ENCODE measurements at places on chromosomes 4 and X.

DNA sequence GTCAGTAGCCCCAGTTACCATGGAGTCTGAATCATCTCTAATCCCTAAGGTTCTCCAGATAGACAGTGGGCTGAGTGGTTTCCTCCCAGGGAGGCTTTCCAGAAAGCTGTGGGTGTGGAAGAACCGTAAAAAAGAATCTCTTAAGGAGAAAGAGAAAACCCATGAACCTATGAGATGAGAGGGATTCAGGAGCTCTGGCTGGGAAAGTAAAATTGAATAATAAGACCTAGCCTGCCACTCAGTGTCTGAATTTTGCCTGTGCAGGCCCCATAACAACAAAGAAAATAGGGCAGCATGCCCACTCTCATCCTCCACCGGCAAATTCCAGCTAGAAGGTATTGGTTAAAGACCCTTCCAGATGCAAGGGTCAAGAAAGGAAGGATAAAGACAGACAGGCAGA is 16.9 kb downstream of the AWAT2 start:
- no peak for DNase-seq

GRCh38 chr4:28921886-28922285 is 1798.3 kb upstream of the PCDH7 start:
- DNase-seq: no peak

- no peak for DNase-seq
These were observed 96.3 kb downstream of the IQCM start for GRCh38 chr4:149719357-149719756.

DNA sequence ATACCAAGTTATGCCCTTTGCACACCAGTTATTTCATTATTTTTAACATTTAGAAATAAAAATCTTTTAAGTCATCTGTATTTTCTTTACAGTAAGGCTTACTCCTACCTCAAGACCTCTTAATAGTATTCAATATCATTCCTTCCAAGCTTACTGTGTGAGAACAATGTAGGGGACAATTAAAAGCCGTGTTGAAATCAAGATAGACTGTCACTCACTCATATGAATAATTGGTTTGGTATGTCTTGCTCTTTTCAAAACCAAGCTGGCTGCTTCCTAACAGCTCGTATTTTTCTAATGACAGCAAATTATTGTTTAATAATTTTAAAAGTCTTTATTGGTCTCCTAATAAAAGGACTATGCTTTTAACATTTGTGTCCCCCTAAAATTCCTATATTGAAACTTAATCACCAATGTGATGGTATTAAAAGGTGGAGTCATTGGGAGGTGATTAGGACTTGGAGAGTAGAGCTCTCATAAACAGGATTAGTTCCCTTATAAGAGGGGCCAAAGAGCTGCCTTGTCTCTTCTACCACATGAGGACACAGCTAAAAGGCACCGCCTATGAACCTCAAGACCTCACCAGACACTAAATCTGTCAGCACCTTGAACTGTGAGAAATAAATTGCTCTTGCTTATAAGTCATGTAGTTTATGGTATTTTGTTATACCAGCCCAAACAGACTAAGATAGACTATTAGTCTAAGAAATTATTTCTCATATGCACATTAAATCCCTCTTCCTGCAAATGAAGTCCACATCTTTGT is 4.1 kb downstream of the ABCB7 start:
- DNase-seq: no peak

DNA sequence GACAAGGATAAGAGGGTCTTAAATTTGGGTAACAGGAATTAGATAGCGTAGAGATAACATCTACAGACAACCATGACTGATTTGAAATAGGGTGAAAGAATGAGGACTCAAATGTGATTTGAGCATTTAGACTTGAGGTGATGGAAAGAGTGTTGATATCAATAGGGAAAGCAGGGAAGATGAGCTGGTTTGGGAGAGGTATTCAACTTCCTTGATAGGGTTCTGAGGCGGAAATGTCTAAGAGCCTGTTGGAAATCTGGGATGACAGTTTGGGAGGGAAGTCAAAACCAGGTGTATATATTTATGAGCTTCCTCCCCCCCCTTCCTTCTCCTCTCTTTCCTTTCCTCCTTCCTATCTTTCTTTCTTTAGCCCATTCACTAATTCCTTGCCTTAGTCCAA is 36.5 kb downstream of the KLHL15 start:
- DNase-seq: no peak

DNA sequence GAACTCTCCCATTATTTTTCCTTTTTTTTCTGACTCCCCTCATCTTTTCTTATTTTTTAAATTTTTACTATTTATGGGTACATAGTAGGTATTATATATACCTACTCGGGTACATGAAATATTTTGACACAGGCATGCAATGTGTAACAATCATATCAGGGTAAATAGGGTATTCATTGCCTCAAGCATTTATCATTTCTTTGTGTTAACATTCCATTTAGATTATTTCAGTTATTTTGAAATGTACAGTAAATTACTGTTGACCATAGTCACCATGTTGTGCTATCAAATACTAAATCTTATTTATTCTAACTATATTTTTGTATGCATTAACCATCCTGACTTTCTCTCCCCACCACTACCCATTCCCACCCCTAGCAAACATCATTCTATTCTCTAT is 33.8 kb upstream of the SLIT2 start:
- DNase-seq: no peak

DNA sequence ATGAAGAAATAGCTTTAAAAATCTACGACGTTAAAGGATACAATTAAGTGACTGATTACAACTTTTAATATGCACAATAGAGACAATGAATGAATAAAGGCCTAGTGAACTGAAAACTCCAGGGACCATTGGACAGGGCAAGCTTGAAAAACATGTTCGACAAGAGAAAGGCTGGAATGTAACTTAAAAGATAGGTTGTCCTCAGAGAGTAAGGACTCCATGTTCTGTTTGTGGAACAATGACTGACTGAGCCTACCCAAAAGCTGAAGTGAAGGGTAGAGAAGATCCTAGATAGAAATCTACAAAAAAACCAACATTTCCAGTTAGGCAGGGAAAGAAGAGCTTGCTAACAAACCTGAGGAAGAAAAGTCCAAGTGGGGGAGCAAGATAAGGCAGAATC is 173.4 kb downstream of the NR3C2 start:
- DNase-seq: no peak

- DNase-seq: no peak
These were observed 15.3 kb upstream of the PDGFRA start for GRCh38 chr4:54213761-54214160.

GRCh38 chr4:175413561-175413960 is 398.5 kb downstream of the GPM6A start:
- no peak for DNase-seq

DNA sequence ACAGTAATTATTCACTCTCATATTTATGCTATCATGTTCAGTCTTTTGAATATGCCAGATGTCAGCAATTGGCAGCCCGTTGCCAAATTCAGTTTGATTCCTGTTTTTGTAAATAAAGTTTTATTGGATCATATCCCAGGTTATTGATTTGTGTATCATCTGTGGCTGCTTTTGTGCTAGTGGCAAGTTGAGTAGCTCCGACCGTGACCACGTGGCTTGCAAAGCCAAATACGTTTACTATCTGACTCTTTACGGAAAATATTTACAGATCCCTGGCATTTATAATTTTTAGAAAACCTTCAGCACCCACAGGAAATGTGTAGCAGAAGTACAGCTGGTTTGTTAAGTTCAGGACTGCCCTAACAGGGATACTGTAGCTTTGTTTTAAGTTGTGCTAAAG is 67.4 kb downstream of the VCX2 start:
- DNase-seq: no peak
